Left ventricle myocardium superior (tissue), 1 donor: ENCODE measurements at places on chromosomes 7 and 10. TPM values are rescaled to one million over a fixed set of nuclear protein-coding genes. Genes with fewer than 3 reads are reported as not detected.

Gene ZDHHC6
- total RNA-seq, result 17.6 TPM

Gene TUBAL3
- 0.12 TPM for total RNA-seq

Gene MPLKIP
- 15.4 TPM for total RNA-seq

Gene STK31
- total RNA-seq, result not detected

Gene OPN1SW
- not detected for total RNA-seq

DNA sequence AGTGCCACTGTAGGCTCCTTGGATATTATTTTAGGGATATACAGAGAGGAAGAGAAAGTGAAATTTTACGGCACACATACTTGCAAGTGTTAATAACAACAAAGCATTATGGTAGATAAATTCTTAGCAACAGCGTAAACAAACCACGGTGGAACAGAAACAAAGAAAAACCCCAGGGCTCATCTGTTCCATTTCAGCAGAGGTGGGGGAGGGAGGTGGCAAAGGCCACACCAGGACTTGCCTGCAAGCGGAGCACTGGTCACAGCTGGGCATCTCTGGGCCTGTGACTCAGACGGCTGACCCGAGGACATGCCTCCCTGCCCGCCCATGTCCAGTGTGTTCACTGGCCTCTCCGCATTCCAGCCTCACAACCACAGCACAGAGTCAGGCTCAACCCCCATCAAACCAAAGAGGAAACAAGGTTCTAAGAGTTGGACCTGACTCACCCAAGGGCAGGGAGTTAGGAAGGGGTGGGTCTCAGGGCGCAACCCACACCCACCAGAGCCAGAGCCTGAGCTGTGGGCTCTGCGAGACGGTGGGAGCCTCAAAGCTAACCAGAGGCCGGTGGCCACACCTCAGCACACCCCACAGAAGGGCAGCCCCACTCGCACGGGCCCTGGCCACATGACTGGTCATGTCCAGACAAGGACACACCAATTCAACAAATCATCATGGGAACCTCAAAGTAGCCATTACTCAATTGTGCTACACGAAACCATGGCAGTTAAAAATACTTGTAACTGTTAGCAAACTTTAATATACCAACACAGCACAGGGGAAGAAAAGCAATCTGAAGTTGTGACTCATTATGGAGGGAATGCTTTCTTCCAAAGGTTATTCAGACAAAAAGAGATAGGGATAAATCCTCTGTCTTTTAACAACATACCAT is 10.7 kb downstream of the ESYT2 start:
- peak; percentile 89 for DNase-seq
